ENCODE measurements at places on chromosomes 6 and 20.
A peak's percentile ranks its signal among the peaks of the same experiment; 100 is the strongest.

DNA sequence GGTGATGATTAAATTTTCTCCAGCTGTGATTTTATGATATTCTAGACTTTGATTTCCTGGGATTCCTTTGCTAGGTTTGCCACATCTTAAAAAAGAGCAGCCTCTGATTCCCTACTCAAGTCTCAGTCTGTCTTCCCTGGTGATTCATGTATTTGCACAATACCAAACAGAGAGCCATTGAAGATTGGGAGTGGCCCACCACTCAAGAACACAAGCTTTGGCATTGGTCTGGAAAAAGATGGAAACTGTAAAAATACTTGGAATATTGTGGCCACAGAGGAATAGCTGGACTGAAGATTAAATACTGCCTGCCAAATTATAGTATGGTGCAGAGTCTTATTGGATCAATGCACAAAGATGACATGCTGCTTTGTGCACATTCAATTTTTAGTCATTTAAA is 32.9 kb downstream of the PTCHD4 start:
- no peak for DNase-seq

GRCh38 chr6:715709-716491 is 23.0 kb upstream of the EXOC2 start:
- DNase-seq: no peak

DNA sequence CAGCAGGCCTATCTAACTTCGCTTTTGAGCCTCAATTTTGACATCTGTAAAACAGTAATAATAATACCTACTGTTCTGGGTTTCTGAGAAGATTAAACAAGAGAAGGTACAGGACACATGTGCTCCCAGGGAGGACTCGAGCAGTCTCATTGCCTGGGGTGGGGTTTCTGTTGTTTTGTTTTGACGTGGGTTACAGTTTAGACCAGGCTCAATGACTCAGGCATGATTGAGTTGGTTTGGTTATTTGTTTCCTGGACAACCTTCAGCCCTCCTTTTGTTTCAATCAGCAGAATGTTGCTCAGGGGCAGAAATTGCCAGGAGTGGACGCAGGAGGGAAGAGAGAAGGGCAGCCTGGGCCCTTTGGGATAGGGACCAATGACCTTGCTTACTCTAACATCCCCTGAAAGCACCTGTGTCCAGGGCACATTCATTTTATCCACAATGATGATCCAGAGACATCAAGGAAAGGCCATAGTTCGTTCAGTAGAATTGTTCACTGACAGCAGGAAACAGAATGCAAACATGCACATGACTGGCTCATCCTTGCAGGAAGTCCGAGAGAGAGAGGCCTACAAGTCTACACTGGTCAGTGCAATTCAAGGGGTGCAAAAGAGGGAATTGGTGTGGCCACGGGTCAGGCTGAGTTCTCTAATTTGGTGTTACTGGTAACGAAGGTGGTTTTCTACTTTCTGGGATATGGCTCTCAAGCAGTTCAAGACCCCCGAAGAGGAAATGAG is 74.5 kb upstream of the MRPS10 start:
- DNase-seq: no peak

GRCh38 chr6:141024526-141024925 is 1108.2 kb upstream of the GJE1 start:
- DNase-seq: no peak

GRCh38 chr6:20180935-20181334 is 31.3 kb downstream of the MBOAT1 start:
- no peak for DNase-seq

DNA sequence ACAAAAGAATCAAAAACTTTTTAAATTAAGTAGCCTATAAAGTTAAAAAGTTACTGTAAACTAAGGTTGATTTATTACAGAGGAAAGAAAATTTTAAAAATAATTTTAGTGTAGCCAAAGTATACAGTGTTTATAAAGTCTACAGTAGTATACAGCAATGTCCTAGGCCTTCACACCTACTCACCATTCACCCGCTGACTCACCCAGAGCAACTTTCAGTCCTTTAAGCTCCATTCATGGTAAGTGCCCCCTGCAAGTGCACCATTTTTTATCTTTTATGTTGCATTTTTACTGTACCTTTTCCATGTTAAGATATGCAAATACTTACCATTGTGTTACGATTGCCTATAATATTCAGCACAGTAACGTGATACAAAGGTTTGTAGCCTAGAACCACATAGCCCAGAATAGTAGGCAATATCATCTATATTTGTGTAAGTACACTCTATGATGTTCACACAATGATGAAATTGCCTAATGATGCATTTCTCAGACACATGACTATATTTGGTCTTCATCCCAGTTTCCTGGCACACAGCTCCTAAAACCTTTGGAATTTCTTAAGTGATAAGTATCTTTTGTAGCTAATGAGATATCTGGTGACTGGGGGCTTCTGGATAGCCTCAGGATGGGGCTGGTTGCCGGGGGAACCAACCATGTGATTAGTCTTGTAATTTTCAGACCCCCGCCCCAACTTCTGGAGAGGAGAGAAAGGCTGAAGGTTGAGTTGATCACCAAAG is 111.0 kb downstream of the MRPL14 start:
- no peak for DNase-seq

DNA sequence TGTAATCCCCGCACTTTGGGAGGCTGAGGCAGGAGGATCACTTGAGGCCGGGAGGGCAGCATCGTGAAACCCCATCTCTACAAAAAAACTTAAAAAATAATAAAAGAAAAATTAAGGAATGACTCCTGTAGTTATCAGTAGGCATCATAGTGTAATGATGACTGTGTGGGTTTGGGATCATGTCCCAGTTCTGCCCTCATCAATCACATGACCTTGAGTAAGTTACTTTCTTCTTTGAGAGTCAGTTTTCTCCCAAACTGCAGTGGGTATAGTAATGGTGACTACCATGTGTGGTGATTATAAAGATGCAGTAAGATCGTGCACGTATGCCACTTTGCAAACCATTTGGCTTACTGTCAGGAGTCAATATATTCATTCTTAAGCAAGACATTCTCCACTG is 89.2 kb downstream of the TXNDC5 start:
- peak; percentile 4 for DNase-seq

DNA sequence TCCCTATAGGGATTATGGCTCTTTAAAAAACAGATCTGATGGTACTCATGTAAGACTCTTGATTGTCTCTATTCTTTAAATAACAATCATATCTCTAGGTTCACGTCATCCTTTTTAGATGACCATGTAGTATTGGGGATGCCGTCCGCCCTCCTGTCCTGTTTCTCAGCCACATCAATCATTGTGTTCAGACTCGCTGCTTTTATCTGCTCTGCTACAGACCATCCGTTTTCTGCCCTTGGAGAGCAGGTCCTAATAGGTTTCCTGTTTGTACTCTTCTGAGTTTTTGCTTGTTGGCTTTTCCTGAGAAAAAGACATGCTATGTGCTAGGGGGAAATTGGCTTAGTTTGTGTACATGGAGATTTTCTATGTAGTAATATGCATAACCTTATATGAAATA is 76.8 kb downstream of the SASH1 start:
- no peak for DNase-seq

- no peak for DNase-seq
Observed at GRCh38 chr6:106757722-106758467, 128.5 kb downstream of the QRSL1 start.

- peak; percentile 44 for DNase-seq
Observed at GRCh38 chr20:39338469-39339376, 376.6 kb downstream of the DHX35 start.

- no peak for DNase-seq
Observed at GRCh38 chr6:88493717-88494116, 327.6 kb upstream of the CNR1 start.
